ENCODE measurements at places on chromosomes 2 and 18.

DNA sequence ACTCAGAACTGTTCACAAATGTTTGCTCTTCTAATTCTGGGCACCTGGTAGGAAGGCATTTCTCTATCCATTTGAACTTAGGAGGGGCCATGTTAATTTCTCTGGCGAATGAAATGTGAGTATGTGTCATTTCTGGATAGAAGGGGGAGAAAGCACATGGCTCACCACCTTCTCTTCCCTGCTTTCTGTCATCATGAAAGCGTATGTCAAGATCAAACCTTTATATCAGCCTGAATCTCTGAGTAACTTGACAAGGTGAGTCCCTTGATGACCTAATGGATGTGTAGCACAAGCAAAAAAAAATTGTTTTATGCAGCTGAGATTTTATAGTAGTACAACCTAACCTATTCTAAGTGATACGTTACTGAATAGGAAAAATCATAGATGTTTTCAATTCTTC, 12.1 kb upstream of the LCT start:
- no peak for DNase-seq

- DNase-seq: no peak
Observed at GRCh38 chr18:36200354-36200771, 13.1 kb downstream of the MOCOS start.

DNA sequence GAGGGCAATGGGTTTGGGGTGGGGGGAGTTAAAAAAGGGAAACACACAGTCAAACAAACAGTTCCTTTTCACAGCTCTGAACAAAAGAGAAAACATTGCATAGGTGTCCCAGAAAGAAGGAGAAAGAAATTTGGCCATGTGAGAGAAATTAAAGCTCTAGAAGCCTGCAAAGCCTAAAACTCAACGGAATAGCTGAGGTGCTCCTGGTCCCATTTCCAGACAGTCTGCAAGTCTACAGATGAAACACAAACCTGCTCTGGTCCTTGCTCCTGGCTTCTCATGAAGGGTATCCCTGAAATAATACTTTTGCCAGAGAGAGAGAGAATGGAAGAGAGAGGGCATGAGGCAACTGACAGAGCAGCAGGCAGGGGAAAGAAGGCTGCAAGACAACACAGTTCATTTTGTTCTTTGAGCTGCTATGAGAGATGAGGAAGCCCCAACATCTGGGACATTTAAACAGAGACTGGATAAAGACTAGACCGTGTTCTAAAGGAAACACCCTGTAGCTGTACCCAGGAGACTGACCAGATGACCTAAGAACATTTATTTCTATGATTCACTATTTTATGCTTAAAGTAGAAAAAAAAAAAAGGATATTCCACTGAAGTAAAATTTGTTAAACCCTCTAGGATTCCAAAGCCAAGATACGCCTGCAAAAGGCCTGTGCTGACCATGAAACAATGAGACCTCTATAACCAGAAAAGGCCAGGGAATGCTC, 57.3 kb upstream of the CYP26B1 start:
- DNase-seq: no peak

- DNase-seq: no peak
Observed at GRCh38 chr2:16900405-16901025, 234.9 kb upstream of the CYRIA start.

- no peak for DNase-seq
Observed at GRCh38 chr2:182142062-182142461, 156.4 kb downstream of the PPP1R1C start.

DNA sequence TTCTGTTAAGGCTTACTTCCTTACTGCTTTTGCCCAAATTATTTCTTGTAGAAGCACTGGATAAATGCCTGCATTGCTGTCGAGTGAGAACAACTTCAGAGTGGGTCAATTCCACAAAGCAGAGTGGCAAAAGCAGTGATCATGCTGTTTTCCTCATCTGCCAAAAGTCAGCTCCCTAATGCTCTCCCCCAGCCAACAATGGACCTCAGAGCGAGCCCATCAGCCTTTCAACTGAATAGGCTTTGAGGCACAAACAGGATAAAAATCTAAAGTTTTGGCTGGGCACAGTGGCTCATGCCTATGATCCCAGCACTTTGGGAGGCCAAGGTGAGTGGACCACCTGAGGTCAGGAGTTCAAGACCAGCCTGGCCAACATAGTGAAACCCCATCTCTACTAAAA, 222.7 kb downstream of the TCF4 start:
- DNase-seq: no peak

Data from activated T-helper 1 cell treated with anti-CD3 and anti-CD28 coated beads, Interleukin-2, amount 50 U/mL, for 16 hours (primary cell).